Activated CD8-positive, alpha-beta T cell treated with anti-CD3 and anti-CD28 coated beads, Interleukin-2, amount 10 ng/mL, durations not matched to agents 7 days and 5 days (primary cell): ENCODE measurements at places on chromosomes 3 and 15. TPM values are rescaled to one million over a fixed set of nuclear protein-coding genes. Genes with fewer than 3 reads are reported as not detected.

- DNase-seq = no peak
These were observed 448 bp downstream of the SHISA5 start for GRCh38 chr3:48503401-48504050.

- no peak for DNase-seq
These were observed 28.9 kb downstream of the CFAP91 start for GRCh38 chr3:119731560-119732343.

GRCh38 chr15:101368861-101369642 is 74.0 kb upstream of the SNRPA1 start:
- no peak for DNase-seq

- DNase-seq = no peak
These were observed 17.4 kb downstream of the H1-8 start for GRCh38 chr3:129560269-129560787.

- no peak for DNase-seq
These were observed 11.7 kb downstream of the LIPH start for GRCh38 chr3:185540695-185541094.

DNA sequence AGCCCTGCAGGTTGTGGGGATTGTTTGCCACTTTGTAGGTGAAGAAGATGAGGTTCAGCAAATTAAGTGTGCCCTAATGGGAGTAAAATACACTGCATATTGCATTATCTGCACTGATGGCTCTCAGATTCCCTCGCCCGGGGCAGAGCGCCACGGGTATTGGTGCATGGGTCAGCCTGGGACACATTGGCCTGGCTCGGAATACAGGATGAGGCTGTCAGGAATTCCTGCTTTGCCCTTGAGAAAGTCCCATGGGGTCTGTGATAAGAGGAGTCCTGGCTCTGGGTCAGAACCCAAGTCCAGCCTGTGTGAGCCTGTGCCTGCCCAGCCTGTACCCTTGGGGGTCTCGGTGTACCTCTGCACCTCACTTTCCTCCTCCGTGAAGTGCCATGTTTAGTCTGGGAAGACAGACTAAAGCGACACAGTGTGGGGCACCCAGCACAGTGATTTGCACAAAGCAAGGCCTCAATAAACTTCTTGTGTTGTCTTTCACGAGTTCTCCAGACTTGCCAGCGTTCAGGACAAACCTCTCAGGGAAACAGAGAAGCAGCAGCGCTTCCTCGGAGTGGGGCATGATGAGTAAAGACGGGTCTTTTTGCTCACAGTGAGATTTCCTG is 107.6 kb downstream of the LRRK1 start:
- peak; percentile 9 for DNase-seq

DNA sequence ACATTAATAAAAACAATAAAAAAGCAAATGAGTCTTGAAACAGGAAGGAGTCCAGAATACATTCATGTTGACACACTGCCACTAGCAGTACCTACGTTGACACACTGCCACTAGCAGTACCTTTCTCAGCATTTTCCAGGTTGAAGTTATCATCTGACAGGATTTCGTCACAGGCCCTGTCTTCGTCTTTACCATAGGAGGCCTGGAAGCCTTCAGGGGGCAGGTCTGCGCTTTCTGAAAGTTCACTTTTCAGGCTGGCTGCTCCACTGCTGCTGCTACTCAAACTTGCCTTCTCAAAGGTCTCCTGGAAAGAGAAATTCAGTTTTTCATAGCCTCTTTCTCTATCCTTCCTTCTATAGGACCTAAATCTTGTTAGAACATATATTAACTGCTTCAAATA is 194.7 kb downstream of the NEK10 start:
- no peak for DNase-seq

- no peak for DNase-seq
These were observed 1.6 kb downstream of the DNAJC13 start for GRCh38 chr3:132418916-132419315.

GRCh38 chr3:171777596-171777995 is 32.7 kb downstream of the PLD1 start:
- no peak for DNase-seq

GRCh38 chr3:171768281-171768900 is 41.9 kb downstream of the PLD1 start:
- no peak for DNase-seq

DNA sequence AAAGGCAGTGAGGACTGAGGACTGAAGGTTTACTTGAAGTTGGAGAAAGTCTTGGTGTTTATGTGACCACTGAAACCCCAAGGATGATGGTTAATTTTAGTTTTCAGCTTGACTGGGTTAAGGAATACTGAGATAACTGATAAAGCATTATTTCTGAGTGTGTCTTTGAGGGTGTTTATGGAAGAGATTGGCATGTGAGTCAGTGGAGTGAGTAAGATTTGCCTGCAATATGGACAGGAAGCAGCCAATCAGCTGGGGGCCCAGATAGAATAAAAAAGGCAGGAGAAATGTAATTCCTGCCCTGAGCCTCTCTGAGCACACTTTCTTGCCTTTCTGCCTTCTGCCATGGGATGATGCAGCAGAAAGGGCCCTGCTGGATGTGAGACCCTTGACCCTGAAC is 92.4 kb downstream of the KBTBD8 start:
- no peak for DNase-seq

GRCh38 chr15:100919481-100920405 is 586 bp downstream of the LRRK1 start:
- DNase-seq = peak; percentile 28

GRCh38 chr3:38561746-38562466 is 65.8 kb downstream of the EXOG start:
- DNase-seq = no peak

- DNase-seq = peak; percentile 39
These were observed 56.9 kb downstream of the CYP19A1 start for GRCh38 chr15:51281368-51281967.

DNA sequence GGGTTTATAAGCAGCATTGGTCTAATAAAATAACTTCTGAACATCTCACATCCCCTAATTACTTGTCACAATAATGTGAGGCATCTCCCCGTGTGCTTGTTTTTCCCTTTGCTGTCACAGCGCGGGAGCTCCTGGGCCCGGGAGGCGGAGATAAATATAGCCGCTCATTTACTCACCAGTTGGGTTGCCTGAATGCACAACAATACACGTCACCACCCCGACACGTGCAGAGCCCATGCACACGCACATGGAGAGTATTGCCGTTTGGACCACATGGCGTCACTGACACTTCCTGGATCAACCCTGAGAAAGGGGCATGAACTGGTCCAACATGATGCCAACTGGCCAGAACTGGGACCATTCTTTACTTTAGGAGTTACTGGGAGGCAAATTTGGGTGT is 76.2 kb downstream of the MRPL46 start:
- no peak for DNase-seq

GRCh38 chr15:25345943-25346342 is 92.9 kb downstream of the UBE3A start:
- DNase-seq = no peak

DNA sequence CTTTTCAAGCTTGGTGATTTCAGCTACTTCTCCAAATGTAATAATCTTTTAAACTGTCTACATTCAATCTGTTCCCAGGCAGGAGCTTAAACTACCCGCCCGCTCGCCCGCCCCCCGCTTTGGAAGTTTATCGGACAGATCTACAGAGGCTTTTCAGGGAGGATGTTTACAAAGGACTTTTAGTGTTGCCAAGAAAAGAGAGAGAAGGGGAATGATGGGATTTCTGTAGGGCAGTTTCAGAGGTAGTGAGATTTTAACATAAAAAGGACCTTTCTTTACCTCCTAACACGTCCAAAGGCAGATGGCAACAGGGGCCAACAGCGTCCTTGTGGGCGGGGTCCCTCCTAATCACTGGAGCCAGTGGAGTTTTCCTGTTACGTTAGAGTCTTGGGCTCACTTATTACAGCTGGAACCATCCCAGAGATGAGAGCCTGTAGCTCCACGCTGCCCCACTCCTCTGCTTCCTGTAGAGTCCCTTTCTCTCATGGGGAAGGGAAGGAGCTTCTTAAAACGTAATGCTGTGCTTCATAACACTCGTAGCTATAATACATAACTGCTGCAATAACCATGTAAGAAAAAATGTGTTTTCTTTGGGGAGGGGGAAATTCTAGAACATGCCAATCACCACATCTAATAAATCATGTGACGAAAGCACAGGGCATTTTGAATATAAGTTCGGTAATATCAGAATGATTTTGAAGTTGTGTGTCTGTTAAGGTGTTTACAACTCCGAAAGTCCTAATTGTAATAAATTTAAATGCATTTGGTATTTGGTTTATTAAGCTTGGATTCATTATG is 30.9 kb downstream of the HES1 start:
- DNase-seq = no peak

DNA sequence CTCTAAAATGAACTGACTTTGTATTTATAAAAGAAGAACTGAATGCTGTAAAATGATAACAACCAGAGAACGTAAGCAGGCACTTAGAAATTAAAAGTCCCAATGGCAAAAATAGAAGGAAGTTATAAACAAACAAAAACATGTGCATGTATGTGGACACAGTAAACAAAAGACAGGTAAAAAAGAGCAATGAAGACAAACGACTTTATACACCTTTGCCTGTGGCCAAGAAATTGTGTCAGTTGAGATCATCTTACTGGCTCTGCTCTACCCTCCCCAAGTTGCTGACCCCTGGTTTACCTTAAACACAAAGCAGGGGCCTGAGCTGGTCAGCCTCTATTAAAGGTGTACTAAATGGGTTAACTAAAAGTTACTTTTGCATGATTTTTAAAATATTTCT is 41.7 kb upstream of the GP5 start:
- no peak for DNase-seq

GRCh38 chr3:15488002-15488401 is 33.5 kb downstream of the COLQ start:
- no peak for DNase-seq

DNA sequence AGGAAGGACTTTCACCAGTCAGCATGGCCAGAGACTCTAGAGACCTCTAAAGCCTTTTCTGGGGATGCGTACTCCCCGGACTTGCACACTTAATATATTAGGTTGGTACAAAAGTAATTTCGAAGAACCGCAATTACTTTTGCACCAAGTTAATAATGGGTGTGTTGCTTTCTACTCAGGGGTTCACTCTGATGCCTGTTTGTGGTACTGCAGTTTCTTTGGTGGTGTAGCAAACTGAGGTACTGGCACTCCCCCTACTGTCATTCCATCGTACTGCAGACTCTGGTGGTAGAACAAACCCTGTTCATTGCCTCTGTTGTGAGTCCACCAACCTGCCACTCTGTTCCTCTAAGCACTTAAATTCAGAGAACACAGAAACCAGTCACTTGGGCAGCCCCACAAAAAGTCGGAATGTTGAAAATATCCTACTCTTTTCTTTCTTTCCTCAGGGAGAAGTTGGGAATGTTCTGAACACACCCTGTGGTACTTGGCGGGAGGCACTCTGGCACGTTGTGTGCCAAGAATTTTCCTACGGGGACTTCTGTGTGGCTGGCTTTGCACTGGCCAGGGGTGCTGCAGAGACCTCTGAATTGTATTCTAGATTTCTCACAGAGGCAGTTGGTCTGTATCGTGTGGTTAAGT is 46.3 kb downstream of the GABRG3 start:
- DNase-seq = peak; percentile 60

DNA sequence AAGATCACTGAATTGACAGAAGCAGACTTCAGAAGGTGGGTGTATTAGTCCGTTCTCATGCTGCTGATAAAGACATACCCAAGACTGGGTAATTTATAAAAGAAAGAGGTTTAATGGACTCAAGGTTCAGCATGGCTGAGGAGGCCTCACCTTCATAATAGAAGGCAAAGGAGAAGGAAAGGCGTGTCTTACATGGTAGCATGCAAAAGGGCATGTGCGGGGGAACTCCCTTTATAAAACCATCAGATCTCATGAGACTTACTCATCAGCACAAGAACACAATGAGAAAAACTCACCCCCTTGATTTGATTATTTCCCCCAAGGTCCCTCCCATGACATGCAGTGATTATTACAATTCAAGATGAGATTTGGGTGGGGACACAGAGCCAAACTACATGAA is 416.3 kb upstream of the EPHA3 start:
- no peak for DNase-seq

- DNase-seq = no peak
These were observed 183.9 kb downstream of the FAM43A start for GRCh38 chr3:194869482-194870169.

- DNase-seq = no peak
These were observed 326.9 kb upstream of the CTNNB1 start for GRCh38 chr3:40872258-40872920.

GRCh38 chr3:13620281-13620680 is 71.4 kb downstream of the FBLN2 start:
- DNase-seq = no peak

DNA sequence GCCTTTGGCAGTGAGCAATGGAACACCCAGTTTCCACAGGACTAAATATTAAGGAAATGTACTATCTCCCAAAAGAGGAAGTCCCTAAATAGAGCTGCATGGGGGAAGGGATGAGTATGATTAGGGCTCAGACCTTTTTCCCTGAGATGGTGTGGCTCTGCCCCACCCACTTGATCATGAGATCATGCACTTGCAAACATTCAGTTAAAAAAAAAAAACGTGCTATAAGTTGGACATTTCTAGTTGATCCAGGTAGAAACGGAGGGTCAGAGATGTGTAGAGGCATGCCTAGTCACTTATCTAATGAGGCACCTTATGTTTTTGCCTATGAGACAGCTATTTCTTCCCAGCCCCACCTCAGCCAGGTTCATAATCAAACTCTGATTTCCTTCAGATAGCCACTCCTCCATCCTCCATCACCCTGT is 24.5 kb upstream of the SSR3 start:
- no peak for DNase-seq

- no peak for DNase-seq
These were observed 1.5 kb upstream of the AMIGO3 start for GRCh38 chr3:49720855-49721595.

GRCh38 chr3:128067489-128067888 is 15.3 kb downstream of the SEC61A1 start:
- no peak for DNase-seq

GRCh38 chr3:100992231-100993012 is 799 bp downstream of the ABI3BP start:
- no peak for DNase-seq

DNA sequence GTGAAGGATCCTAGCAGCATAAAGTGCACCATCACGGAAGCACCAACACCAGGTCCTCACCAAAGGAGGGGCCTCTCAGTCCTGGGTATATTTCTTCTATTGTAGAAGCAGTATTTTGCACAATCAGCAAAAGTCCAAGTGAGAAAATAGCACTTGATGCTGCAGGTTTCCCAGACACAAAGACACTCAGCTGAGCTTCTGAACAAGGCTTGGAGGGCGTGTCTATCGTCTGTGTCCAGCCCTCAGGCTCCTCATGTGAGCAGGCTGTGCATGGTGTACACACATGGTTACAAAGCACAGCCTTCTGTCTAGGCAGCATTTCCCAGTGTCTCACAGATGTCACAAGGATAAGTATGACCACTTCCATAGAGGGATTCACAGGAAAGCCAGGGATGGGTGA is 98.3 kb upstream of the SPATA12 start:
- DNase-seq = no peak

Gene DYNC1LI1
- 33.4 TPM for total RNA-seq

Gene EPHB1
- 1.4 TPM for total RNA-seq

Gene MCTP2
- 26.2 TPM for total RNA-seq

Gene CCDC39
- not detected for total RNA-seq

Gene RPL14
- total RNA-seq = 1,964 TPM

Gene FHIT
- total RNA-seq = 4.8 TPM

Gene TMEM40
- total RNA-seq = not detected

Gene C2CD4A
- not detected for total RNA-seq

Gene B4GALT4
- total RNA-seq = 16.4 TPM

Gene LRRC49
- total RNA-seq = not detected

Gene XCR1
- not detected for total RNA-seq
